Mesothelial cell of epicardium (in vitro differentiated cells): ENCODE measurements at places on chromosomes 11 and 22. TPM values are rescaled to one million over a fixed set of nuclear protein-coding genes. Genes with fewer than 3 reads are reported as not detected.
A peak's percentile ranks its signal among the peaks of the same experiment; 100 is the strongest.

The MUC2 gene
- total RNA-seq = 0.02 to 0.07 TPM (median 0.04 TPM) in 3 replicates

The BIRC3 gene
- total RNA-seq = 1.4 to 2.2 TPM (median 1.8 TPM) in 3 replicates

The OR2AG2 gene
- 0.11 to 0.29 TPM (median 0.27 TPM) in 3 replicates for total RNA-seq

- H3K27ac ChIP-seq = peak overlapping the region; percentile 86
- no peak for DNase-seq
- H3K4me3 ChIP-seq = no peak overlapping the region
- H3K4me1 ChIP-seq = peaks cover 45% of the 10 kb centered on the region
- H3K36me3 ChIP-seq = no peaks in the 10 kb centered on the region
Observed at GRCh38 chr11:350723-351255, 18.5 kb upstream of the B4GALNT4 start.

DNA sequence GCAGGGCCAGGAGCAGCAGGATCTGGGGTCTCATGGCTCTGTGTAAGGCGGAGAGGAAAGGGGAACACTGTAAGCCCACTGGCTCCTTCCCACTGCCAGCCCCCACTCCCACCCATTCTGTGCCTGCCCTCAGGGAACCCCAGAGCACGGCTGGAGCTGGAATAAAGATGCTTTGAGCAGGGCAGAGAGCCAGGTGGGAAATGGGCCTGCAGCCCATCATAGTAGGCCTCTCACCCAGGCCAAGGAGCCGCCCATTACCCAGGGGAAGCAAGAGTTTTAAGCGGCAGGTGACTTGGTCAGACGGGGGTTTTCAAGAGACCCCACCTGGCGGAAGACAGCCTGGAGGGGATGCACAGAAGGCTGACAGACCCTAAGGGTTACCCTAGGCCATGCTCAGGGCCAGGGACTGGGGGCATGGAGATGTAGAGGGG lies 4.6 kb downstream of the LRRC32 start:
- H3K4me3 ChIP-seq = no peak overlapping the region
- no peak for DNase-seq
- no peak overlapping the region for H3K27ac ChIP-seq
- peaks cover 3% of the 10 kb centered on the region for H3K36me3 ChIP-seq
- peaks cover 5% of the 10 kb centered on the region for H3K27me3 ChIP-seq

The APOA5 gene
- not detected in 3 replicates for total RNA-seq

GRCh38 chr11:1400317-1401170 lies 10.8 kb downstream of the BRSK2 start:
- H3K4me3 ChIP-seq = no peak overlapping the region
- no peaks in the 10 kb centered on the region for H3K4me1 ChIP-seq
- peaks cover 8% of the 10 kb centered on the region for H3K27me3 ChIP-seq
- no peak for DNase-seq

DNA sequence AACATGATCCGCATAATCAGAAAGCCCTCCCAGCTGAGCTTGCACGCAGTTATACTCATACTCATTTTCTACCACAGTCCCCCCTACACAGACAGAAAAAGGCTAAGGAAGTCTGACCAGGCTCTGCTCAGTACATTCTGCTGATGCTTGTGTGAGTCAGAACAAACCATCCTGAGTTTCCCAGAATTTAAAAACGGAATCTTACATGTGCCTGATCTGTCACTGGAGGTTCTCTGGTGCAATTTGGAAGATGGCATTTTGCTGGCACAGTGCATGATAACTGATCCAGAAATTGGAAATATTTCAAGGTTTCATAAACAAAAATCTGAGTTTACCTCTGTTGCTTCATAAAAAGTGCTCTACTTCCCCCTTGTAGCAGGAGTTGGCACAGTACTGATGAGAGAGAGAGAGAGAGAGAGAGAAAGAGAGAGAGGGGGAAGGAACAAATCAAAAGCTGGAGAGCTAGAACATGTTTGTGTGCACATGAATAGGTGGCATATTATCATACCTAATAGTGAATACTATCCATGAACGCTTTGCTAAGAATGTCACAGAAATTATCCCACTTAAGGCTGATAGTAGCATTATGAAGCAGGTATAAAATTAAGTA lies 1085.3 kb downstream of the DLG2 start:
- H3K27me3 ChIP-seq = peaks cover 8% of the 10 kb centered on the region
- DNase-seq = no peak
- H3K36me3 ChIP-seq = no peaks in the 10 kb centered on the region
- peaks cover 10% of the 10 kb centered on the region for H3K4me1 ChIP-seq
- no peak overlapping the region for H3K27ac ChIP-seq

GRCh38 chr22:40036591-40037225 lies 42.0 kb downstream of the FAM83F start:
- no peak overlapping the region for H3K27ac ChIP-seq
- peaks cover 28% of the 10 kb centered on the region for H3K4me1 ChIP-seq
- H3K4me3 ChIP-seq = no peak overlapping the region
- no peaks in the 10 kb centered on the region for H3K36me3 ChIP-seq
- peak; percentile 59 for DNase-seq
- peaks cover 15% of the 10 kb centered on the region for H3K27me3 ChIP-seq

The DEUP1 gene
- total RNA-seq = 0.66 to 1.2 TPM (median 1.2 TPM) in 3 replicates
